ENCODE measurements at places on chromosomes 1 and 21. TPM values are rescaled to one million over a fixed set of nuclear protein-coding genes. Genes with fewer than 3 reads are reported as not detected.

The AMY2A gene
- not detected for total RNA-seq

The RHOC gene
- 639 TPM for total RNA-seq

The IARS2 gene
- 66.3 TPM for total RNA-seq

The SLC19A2 gene
- total RNA-seq: 26.8 TPM

The ZNF683 gene
- not detected for total RNA-seq

The CLCN6 gene
- total RNA-seq: 17.7 TPM

The SHE gene
- total RNA-seq: not detected

The SH2D2A gene
- 2.3 TPM for total RNA-seq

The SLC44A5 gene
- total RNA-seq: 3.7 TPM

The PRAMEF5 gene
- not detected for total RNA-seq

The MIXL1 gene
- total RNA-seq: 0.67 TPM

The DDI2 gene
- total RNA-seq: 16.9 TPM

The UBASH3A gene
- total RNA-seq: not detected

The DNALI1 gene
- 12.9 TPM for total RNA-seq

The GBP6 gene
- total RNA-seq: 0.21 TPM

The ZC3H12A gene
- total RNA-seq: 34.2 TPM

Measured in kidney epithelial cell (primary cell).